HepG2 (cell line): ENCODE measurements at places on chromosomes 12 and 14. TPM values are rescaled to one million over a fixed set of nuclear protein-coding genes. Genes with fewer than 3 reads are reported as not detected.

GRCh38 chr12:109760930-109761921, 47.6 kb downstream of the FAM222A start:
- no peak overlapping the region for H3K4me3 ChIP-seq
- H3K4me1 ChIP-seq, result peaks cover 16% of the 10 kb centered on the region
- H3K27me3 ChIP-seq, result no peaks in the 10 kb centered on the region
- H3K36me3 ChIP-seq, result peaks cover 1% of the 10 kb centered on the region
- peak overlapping the region; percentile 19 for H3K27ac ChIP-seq

- H3K4me3 ChIP-seq, result no peak overlapping the region
- no peaks in the 10 kb centered on the region for H3K27me3 ChIP-seq
- H3K36me3 ChIP-seq, result no peaks in the 10 kb centered on the region
- H3K4me1 ChIP-seq, result peaks cover 71% of the 10 kb centered on the region
- DNase-seq, result no peak
- H3K27ac ChIP-seq, result no peak overlapping the region
Measured at GRCh38 chr14:102586420-102587104, 5.9 kb upstream of the RCOR1 start.

- H3K4me3 ChIP-seq, result no peak overlapping the region
- no peak overlapping the region for H3K27ac ChIP-seq
- H3K27me3 ChIP-seq, result no peaks in the 10 kb centered on the region
- H3K36me3 ChIP-seq, result no peaks in the 10 kb centered on the region
- peaks cover 13% of the 10 kb centered on the region for H3K4me1 ChIP-seq
- DNase-seq, result no peak
Measured at GRCh38 chr12:65609359-65609771, 214.9 kb upstream of the HMGA2 start.

The MGST1 gene
- total RNA-seq, result 96.0 and 119 TPM in 2 replicates

GRCh38 chr12:170371-171225, 43.4 kb downstream of the SLC6A12 start:
- H3K4me3 ChIP-seq, result no peak overlapping the region
- H3K36me3 ChIP-seq, result no peaks in the 10 kb centered on the region
- H3K4me1 ChIP-seq, result peaks cover 37% of the 10 kb centered on the region
- peaks cover 5% of the 10 kb centered on the region; the same call in 1 of the 2 replicates for H3K27me3 ChIP-seq
- DNase-seq, result no peak

DNA sequence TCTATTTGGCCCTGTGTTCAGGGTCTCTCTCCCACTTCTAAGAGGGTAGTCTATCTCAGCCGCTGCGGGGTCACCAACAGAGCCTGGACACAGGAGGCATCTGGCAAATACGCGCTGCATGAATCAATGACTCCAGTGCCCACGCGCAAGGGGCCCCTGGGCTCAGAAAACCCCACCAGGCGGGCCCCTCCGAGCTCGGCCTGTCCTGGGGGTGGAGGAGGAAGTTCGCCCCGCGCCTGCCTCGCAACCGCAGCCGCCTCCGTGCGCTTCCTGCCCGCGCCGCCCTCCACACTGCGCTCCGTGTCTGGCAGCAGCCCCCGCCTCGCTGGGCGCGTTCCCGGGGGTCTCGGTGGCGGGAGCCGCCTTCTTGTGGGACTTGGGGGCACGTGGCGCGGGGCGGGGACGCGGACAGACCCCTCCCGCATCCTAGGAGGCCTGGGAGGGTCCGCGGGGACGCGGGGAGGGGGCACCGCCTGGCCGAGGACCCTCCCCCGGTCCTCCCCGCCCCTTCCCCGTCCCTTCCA, 811 bp upstream of the FBRSL1 start:
- H3K27ac ChIP-seq, result no peak overlapping the region
- no peaks in the 10 kb centered on the region; the same call in 2 of the 3 replicates for H3K36me3 ChIP-seq
- peaks cover 20% of the 10 kb centered on the region for H3K27me3 ChIP-seq
- H3K4me1 ChIP-seq, result peaks cover 45% of the 10 kb centered on the region
- peak overlapping the region; percentile 64 for H3K4me3 ChIP-seq
- no peak for DNase-seq

- H3K4me1 ChIP-seq, result no peaks in the 10 kb centered on the region
- no peaks in the 10 kb centered on the region for H3K27me3 ChIP-seq
- H3K4me3 ChIP-seq, result no peak overlapping the region
- no peaks in the 10 kb centered on the region for H3K36me3 ChIP-seq
Measured at GRCh38 chr14:59126714-59127436, 61.6 kb upstream of the DAAM1 start.

- H3K36me3 ChIP-seq, result peaks cover 20% of the 10 kb centered on the region; the same call in 2 of the 3 replicates
- no peaks in the 10 kb centered on the region for H3K27me3 ChIP-seq
- no peaks in the 10 kb centered on the region for H3K4me1 ChIP-seq
- no peak overlapping the region for H3K27ac ChIP-seq
- H3K4me3 ChIP-seq, result no peak overlapping the region
- no peak for DNase-seq
Measured at GRCh38 chr12:110353211-110353965, 50.1 kb downstream of the ANAPC7 start.

The MYH6 gene
- not detected in 2 replicates for total RNA-seq

GRCh38 chr14:80239631-80240030, 28.3 kb upstream of the DIO2 start:
- DNase-seq, result no peak
- no peak overlapping the region for H3K4me3 ChIP-seq
- no peak overlapping the region for H3K27ac ChIP-seq
- no peaks in the 10 kb centered on the region for H3K4me1 ChIP-seq
- no peaks in the 10 kb centered on the region for H3K27me3 ChIP-seq

GRCh38 chr12:122116707-122117535, 38.4 kb downstream of the MLXIP start:
- H3K27me3 ChIP-seq, result no peaks in the 10 kb centered on the region
- peaks cover 19% of the 10 kb centered on the region for H3K4me1 ChIP-seq
- no peaks in the 10 kb centered on the region for H3K36me3 ChIP-seq
- no peak overlapping the region for H3K27ac ChIP-seq
- no peak for DNase-seq

DNA sequence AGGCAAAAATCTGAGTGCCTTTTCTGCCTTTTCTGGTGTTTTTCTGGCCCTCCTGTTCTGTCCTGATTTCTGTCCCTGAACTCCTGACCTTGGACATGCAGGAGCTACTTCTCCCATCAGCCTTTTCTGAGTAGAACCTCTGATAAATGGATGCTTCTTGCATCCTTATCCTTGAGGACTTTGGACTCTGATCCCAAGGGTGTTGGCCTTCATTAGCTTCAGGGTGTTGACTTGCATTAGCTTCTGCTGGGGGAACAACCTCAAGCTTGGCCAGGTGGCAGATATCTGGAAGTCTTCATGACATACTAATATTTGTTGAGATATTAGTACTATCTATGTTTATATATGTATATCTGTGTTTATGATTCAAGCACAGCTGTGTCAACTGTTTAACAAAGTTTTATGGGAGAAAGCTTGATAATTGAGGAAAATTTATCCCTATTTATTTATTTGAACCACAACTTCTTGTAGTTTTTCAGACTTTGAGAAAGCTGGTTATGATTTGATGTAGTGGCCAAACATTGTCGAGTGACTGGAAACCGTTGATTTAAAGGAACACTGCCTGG, 124.3 kb downstream of the CHST11 start:
- H3K27ac ChIP-seq, result no peak overlapping the region
- no peak overlapping the region for H3K4me3 ChIP-seq
- no peaks in the 10 kb centered on the region for H3K36me3 ChIP-seq
- H3K4me1 ChIP-seq, result no peaks in the 10 kb centered on the region
- DNase-seq, result no peak

DNA sequence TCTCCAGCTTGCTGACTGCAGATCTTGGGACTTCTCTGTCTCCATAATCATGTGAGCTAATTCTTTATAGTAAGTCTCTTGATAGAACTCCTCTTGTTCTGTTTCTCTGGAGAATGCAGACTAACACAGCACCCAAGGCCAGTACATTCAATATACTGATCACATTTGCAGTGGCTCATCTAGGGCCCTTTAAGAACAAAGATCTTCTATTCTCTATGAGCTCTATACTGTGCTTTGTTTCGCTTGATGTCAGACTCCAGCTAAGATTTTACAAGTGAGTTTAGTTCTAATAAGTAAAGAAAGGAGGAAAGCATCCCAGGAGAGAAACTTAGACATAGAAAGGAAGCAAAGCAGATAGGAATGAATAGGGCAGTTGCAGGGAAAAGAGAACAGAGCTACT, 69.3 kb upstream of the TMPO start:
- no peaks in the 10 kb centered on the region for H3K4me1 ChIP-seq
- peaks cover 2% of the 10 kb centered on the region; the same call in 1 of the 2 replicates for H3K27me3 ChIP-seq
- no peak overlapping the region for H3K4me3 ChIP-seq
- no peak for DNase-seq

The CATSPERB gene
- not detected in 2 replicates for total RNA-seq

DNA sequence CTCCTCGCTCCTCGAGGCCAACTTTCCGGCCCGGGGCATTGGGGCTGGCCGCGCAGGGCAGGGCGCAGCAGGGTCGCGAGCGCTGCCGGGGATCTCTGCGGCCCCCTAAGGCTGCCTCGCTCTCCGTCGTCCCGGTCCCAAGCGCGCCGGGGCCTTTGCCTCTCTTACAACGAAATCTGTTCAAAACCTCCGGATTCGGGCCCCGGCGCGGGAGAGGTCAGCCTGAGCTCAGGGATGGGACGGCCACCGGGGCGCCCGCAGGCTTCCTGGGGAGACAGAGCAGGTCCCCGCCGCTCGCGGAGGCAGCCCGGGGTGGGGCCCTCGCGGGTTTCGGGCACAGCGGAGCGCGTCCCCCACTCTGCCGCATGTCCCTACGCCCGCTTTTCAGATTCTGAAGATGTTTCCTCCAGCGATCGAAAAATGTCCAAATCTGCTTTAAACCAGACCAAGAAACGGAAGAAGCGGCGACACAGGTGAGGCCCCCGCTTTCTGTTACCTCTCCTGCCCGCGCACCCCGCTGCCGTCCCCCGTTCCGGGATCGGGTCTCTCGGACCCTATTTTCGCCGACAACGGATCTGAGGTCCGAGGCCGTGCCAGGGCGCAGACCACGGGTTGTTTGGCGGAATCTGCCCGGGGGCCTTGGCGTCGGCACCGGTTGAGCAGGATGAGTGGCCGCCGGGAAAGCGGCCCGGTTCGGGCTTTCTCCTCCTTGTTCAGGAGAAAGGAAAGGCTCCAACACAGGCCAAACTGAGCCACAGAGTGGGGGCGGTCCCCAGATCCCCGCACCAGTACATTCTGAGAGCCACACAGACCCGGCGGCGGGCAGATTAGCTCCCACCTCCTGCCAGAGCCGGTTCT, 1.8 kb downstream of the VSX2 start:
- H3K27ac ChIP-seq, result no peak overlapping the region
- H3K4me3 ChIP-seq, result no peak overlapping the region
- H3K36me3 ChIP-seq, result no peaks in the 10 kb centered on the region
- H3K27me3 ChIP-seq, result peaks cover 4% of the 10 kb centered on the region
- no peak for DNase-seq

DNA sequence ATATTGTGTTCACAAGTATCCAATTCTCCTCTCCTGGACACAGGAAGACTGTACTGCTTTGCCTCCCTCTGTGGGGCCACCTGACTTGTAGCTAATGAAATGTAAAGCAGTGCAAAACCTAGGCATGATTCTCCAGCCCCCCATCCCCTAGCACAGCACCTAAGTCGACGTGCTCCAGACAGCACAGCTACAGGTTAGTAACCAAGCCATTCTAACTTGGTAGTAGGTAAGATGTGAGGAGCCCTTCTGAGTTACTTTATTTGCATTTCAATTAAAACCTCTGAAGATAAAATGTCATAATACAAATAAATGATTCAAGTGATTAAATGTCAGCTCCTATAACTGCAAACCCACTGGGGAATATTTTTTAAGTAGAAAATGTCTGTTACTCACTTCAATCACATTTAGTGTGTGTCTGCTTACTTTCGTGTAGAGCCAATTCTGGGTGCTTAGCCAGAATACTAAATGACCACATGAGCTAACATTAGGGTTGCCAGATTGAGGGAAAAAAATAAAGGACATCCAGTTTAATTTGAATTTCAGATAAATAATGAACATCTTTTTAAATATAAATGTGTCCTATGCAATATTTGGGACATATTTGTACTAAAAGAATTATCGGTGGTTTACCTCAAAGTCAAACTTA, 64.8 kb upstream of the HIF1A start:
- H3K36me3 ChIP-seq, result no peaks in the 10 kb centered on the region
- H3K4me1 ChIP-seq, result no peaks in the 10 kb centered on the region
- no peaks in the 10 kb centered on the region for H3K27me3 ChIP-seq
- H3K4me3 ChIP-seq, result no peak overlapping the region
- no peak overlapping the region for H3K27ac ChIP-seq
- no peak for DNase-seq

- peaks cover 19% of the 10 kb centered on the region; the same call in 2 of the 3 replicates for H3K36me3 ChIP-seq
- H3K27ac ChIP-seq, result no peak overlapping the region
- H3K4me3 ChIP-seq, result no peak overlapping the region
Measured at GRCh38 chr14:92563765-92564285, 50.2 kb downstream of the RIN3 start.

DNA sequence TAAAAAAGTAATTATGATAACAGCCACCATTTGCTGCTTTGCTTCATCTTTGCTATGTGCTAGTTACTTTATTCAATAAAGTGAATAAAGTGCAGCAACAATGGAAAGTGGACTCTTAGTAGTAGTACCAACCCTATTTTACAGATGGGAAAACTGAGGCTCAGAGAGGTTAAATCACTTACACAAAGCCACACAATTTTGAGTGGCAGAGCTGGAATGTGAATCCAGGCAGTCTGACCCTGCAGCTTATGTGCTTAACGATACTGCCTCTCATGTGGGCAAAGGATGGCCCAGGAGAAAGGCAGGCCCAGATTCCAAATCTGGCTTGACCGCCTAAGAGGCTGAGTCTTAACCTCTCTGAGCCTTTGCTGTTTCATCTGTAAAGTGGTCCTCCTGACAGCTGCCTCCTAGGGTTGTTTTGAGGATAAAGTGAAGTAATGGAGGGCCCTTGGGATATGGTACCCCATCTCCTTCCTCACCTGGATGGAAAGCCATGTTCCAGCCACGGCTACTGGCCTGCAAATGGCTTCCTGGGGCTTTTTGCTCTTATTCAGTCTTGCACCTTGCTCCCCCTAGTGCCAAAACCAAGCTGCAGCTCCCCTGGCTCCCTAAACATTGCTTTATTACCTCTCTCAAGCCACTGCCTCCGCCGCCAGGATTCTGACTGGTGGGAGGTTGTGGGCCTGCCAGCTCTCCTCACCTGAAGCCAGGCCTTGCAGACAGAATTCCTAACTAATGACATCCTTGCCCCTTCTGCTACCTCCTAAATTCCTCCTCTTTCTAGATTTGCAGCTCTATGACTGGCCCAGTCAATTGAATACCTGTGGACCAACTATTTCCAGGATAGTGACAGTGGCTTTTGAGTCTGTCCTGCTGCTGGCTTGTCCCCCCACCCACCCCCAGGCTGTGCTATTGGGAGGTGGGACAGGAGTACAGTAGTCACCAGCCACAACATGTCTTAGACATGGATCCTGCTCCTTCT, 283.3 kb upstream of the PWP1 start:
- DNase-seq, result peak; percentile 69
- H3K4me1 ChIP-seq, result peaks cover 13% of the 10 kb centered on the region
- H3K36me3 ChIP-seq, result no peaks in the 10 kb centered on the region
- H3K27ac ChIP-seq, result no peak overlapping the region
